Glomerular endothelial cell (primary cell): ENCODE measurements at places on chromosomes 4 and X. TPM values are rescaled to one million over a fixed set of nuclear protein-coding genes. Genes with fewer than 3 reads are reported as not detected.

SLC34A2 gene
- total RNA-seq, result not detected in 2 replicates

PAGE1 gene
- total RNA-seq, result not detected in 2 replicates

UBL4A gene
- 41.1 TPM in 2 replicates for total RNA-seq

RENBP gene
- total RNA-seq, result 19.0 and 23.7 TPM in 2 replicates

FBXO8 gene
- 13.4 and 25.7 TPM in 2 replicates for total RNA-seq

NPNT gene
- total RNA-seq, result 0.64 and 2.1 TPM in 2 replicates

MAGEB6 gene
- total RNA-seq, result not detected in 2 replicates

SLC10A6 gene
- total RNA-seq, result not detected in 2 replicates

PGAM4 gene
- total RNA-seq, result 1.1 TPM in 1 of 2 replicates, not detected in the other
